Pons (tissue), 1 donor: ENCODE measurements at places on chromosomes 6 and 20.

DNA sequence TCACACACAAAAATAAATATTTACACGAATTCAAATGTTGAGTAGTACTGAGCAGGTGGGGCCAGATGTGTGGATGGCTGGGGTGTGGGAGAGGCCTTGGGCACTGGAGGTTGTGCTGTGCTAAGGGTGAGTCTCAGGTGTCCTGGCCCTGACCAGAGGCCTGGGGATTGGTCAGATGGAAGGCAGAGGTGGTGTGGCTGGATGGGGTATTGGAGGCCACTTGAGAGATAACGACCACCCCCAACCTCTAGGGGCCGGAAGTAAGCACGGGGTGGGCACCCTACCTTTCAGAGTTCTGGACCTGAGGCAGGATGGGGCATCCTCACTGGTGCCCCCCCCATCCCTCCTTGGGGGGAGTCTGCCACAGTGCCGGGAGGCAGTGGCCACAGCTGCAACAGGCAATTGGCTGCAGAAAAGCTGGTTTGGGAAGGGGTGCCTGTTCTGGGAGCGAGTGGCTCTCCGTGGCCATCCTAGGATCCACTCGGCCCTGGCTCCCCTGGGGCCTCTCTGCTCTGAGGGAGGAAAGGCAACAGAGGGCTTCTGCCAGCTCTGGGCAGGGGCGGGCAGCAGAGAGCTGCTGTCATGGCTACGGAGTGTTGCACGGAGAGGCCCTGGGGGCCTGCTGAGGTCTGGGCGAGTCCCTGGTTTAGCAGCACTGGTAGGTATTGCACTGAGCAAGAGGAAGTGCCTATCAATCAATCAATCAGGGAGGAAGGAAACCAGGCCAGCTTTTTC lies 87.6 kb downstream of the ASXL1 start:
- DNase-seq = no peak

- no peak for DNase-seq
These were observed 16.7 kb upstream of the BLCAP start for GRCh38 chr20:37544386-37544785.

GRCh38 chr6:160930547-160931377 lies 60.8 kb upstream of the MAP3K4 start:
- peak; percentile 63 for DNase-seq

GRCh38 chr20:39829256-39829655 lies 859.8 kb downstream of the MAFB start:
- no peak for DNase-seq

GRCh38 chr6:99602520-99603420 lies 3.9 kb upstream of the PRDM13 start:
- DNase-seq = no peak

GRCh38 chr6:75044846-75045245 lies 161.0 kb downstream of the COL12A1 start:
- no peak for DNase-seq

GRCh38 chr6:38722727-38723334 lies 7.7 kb downstream of the DNAH8 start:
- DNase-seq = no peak

DNA sequence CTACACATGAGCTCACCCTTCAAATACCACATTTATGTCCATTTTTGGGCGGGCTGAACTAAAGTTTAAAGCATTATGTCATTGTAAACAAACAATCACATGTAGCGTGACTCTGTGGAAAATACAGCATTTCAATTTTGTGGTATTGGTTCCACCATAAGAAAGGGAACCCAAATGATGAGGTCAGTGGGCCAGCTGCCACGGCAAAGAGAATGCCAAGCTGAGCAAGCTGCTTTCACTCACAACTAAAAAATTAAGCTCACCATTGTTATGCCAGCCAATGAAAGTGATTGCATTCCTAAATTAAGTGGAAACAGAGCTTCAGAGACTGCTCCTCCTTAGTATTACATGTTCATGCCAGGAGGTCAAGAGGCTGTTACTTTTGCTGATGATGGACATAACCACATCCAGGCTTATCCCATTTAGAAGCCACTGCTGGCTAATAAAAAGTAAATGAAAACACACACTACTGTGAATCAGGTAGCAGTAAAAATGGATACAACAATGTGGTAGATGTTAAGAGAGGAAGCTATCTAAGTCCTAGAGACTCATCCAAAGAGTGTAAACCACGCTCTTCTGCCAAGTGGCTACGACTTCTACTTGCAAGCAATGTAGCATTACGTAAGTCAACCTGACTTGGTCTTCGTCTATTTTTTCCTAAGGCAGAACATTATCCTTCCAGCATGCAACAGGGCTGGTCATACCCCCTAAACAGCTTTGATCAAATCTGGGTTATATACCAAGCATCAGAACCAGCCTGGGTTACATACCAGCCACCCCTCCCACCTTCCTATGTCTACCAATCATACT lies 164.8 kb downstream of the BACH2 start:
- peak; percentile 28 for DNase-seq

DNA sequence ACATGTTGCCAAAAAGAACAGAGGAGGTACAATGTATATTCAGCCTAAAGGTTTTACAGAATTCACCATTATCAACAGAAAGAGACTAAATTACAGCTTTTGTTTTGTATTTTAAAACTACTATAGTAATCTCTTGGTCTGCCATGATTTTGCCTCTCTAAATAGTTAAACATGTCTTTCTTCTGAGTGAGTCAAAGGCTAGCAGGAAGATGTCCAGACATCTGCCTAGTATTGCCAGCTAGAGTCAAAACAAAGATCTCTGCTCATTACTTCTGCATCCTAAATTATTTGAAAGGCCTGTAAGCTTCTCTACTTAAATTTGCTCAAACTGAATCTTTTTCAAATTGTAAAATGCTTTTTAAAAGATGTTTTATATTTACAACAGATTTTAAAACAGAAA lies 8.8 kb downstream of the ASF1A start:
- peak; percentile 35 for DNase-seq

- DNase-seq = no peak
These were observed 115.0 kb downstream of the TAF4 start for GRCh38 chr20:61950641-61951071.
